ENCODE measurements at places on chromosomes 6 and 20.

- no peak for DNase-seq
Observed at GRCh38 chr20:61728786-61729770, 336.6 kb downstream of the TAF4 start.

DNA sequence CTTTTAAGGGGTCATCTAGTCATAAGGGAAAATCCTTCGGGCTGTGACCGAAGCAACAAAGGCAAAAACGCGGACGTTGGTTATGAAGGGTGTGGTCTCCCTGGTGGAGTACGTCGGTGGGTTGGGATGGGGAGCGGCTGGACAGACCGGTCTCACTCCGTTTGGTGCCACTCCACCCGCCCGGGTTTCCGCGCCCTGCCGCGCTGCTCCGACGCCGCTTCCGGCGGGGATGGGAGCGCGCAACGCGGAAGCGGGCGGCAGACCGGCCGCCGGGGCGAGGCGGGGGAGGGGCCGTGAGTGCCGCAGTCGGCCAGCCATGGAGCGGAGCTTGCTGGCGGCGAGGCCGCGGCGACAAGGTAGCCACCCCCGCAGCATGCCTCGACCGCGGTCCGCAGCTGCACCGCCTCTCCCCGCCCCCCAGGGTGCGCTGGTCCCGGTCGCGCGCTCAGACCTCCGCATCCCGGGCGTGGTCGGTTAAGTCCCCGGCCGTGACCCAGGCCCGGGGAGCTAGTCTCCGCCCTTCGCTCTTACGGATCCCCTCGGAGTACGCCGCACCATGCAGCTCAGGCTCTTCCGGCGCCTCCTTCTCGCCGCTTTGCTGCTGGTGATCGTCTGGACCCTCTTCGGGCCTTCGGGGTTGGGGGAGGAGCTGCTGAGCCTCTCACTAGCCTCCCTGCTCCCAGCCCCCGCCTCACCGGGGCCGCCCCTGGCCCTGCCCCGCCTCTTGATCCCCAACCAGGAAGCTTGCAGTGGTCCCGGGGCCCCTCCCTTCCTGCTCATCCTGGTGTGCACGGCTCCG is at the start of gene B3GALT4:
TSS of gene B3GALT4 (plus strand) at position 260 of the 799 bp plus-strand sequence. CDS start at position 557, 297 bp downstream.
- DNase-seq, result peak; percentile 76

GRCh38 chr6:144053601-144054000 is 41.8 kb downstream of the SF3B5 start:
- no peak for DNase-seq

- no peak for DNase-seq
Observed at GRCh38 chr20:33701629-33702450, 15.7 kb upstream of the E2F1 start.

DNA sequence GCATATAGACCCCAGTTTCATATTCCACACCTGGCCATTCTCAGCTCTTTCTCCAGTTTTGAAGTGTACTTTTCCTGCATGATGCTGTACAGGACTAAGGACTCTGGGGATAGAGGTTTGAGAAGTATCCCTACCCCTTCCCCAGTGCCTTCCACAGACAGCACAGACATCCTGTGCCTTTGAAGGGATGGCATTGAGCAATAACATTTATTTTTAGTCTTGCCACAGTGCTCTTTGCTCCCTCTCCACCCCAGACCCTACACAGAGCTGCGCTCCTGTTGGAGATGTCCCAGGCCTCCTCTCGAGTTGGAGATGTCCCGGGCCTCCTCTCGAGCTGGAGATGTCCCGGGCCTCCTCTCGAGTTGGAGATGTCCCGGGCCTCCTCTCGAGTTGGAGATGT is 275.8 kb downstream of the FARS2 start:
- DNase-seq, result no peak

- DNase-seq, result no peak
Observed at GRCh38 chr6:5036269-5036668, 32.4 kb upstream of the RPP40 start.

DNA sequence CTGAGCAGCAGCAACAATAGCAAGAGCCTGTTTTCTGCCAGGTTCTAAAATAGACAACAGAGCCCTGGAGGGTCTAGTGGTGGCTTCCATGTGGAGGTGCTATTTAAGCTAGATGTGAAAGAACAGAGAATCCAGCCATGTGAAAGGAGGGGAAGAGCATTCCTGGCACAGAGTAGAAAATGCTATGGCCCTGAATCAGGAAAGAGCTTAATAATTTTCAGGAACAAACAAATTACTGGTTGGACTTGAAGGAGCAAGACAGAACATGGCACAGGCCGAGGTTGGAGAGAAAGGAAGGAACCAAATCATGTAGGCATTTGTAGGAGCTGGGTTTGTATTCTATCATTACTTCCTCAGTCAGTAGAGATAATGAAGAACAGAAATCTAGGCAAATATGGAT is 98.3 kb downstream of the AIG1 start:
- no peak for DNase-seq

DNA sequence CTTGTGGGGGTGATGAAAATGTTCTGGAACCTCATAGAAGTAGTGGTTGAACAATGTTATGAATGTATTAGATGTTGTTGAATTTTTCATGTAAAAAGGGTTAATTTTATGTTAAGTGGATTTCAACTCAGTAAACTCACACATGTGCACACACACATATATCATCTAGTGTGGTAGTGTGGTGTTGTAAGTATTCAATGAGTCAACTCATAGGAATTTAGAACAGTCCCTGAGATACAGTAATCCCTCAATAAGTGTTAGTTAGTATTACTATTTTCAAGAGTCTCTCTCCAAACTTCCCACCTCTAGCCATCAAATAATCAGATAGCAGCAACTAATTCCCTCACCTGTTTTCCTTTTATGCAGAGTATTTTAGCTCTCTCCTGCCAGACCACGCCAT is 563.1 kb upstream of the JARID2 start:
- DNase-seq, result no peak

DNA sequence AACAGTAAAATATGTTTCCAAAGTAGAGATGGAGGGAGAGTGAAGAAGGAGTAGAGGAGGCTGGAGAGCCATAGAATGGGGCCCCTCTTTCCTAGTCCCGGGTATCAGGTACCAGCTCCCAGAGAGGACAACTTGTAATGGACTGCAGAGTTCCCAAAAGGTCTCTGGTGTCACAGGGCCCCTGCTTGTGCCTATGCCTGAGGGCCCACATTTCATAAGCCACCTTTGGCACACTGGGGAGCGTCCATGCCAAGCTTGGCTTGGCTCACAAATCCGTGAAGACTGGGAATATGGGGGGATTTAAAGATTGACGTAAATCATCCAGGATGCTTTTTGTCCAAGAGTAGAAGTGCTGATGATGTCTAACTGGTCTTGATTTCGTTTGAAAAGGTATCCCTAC is 16.4 kb upstream of the SLC22A3 start:
- DNase-seq, result no peak

GRCh38 chr6:134951494-134952263 is 1.8 kb upstream of the ALDH8A1 start:
- DNase-seq, result no peak

DNA sequence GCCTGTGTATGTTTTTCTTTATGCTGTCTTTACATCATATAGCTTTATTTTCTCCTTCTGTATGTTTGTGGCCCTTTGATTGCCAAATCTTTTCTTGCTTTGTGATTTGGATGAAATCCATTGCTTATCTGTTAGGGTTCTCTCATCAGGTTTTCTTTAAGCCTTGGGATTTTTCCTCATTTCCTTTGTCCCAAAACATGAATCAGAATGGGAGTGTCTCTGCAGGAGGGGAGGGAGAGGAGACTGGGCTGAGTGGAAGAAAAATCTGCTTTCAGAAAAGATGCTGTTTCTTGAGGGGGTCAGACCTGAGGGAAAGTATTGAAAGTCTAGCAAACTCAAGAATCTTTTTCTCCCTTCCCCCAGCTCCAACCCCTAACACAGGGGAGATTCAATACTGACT is 758.0 kb upstream of the MMS22L start:
- DNase-seq, result no peak

DNA sequence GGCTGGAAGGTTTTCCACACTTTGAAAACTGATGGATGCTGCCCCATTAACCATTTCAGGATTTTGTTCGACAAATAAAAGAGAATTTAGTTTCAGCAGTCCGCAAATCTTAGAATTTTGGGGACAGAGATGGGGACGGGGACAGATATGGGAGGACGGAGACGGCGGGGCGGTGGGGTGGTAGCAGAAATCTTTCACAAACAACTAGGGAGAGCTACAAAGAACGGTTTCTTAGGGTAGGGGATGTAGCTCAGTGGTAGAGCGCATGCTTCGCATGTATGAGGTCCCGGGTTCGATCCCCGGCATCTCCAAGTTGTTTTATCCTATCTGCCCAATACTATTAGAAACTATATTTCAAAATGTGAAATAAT is 15.1 kb downstream of the HMGN4 start:
- peak; percentile 41 for DNase-seq

GRCh38 chr6:163151212-163151611 is 263.3 kb upstream of the QKI start:
- DNase-seq, result no peak

- DNase-seq, result no peak
Observed at GRCh38 chr6:37399795-37400490, 33.1 kb upstream of the CMTR1 start.

DNA sequence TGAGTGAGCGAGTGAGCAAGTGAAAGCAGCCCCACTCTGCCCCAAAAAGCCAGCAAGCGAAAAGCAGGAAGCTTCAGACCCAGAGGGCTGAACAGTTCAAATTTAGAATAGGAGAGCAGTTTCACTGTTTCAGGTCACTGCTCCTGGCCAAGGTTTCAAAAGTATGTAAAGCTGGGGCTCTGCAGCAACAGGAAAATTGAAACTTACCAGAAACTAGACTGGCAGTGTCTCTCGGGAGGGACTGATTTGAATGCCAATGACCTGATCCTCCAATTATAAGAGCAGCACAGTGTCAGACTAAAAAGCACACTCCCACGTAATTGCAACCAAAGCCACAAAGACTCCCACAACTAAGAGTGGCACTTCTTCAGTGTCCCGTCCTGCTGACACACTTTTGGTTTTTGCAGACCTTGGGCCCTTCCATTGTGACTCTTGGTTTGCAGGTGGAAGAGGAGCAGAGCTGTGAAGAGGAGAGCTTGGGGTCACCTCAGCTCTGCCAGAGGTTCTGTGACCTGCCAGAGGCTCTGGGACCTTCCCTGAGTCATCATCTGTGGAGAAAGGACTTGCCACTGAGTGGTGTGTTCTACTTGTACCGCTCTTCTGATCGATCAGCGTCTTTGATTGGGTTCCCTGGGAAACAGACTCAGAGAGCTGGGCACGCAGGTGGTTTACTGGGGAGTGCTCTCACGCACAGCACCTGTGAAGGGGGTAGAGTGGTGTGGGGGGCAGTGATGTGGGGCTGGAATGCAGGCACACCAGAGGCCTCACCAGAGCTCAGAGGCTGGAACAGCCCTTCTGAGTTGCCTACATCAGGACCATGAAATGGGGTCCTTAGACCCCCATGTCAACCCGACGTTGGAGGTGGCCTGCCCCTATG is 52.7 kb upstream of the PTGIS start:
- no peak for DNase-seq

DNA sequence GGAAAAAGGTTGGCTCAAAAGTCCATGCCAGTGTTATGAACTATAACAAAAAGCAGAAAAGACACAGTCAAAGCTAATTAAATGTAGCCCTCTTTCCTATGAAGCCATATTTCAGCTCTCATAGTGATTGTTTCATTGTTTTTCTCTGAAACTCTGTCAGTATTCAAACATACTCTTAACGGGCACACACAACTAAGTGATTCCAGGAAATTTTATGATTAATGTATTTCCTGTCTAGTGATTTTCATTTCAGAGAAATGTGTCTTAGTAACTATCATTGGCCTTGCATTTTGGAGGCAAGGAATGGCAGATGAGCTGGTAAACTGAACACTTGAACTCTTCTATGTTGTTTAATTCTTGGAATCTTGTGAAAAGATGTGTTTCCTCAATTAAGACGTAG is 68.0 kb downstream of the CLVS2 start:
- DNase-seq, result no peak

DNA sequence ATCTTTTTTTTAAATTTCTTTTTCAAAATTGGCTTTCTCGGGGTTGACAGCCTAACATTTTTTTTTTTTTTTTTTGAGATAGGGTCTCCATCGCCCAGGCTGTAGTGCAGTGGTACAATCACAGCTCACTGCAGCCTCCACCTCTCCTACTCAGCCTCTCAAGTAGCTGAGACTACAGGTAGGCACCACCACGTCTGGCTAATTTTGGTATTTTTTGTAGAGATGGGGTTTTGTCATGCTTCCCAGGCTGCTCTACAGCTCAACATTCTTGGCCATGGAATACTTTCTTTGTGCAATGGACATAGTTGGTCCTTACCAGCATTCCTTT is 6.4 kb upstream of the CTNNBL1 start:
- DNase-seq, result no peak

DNA sequence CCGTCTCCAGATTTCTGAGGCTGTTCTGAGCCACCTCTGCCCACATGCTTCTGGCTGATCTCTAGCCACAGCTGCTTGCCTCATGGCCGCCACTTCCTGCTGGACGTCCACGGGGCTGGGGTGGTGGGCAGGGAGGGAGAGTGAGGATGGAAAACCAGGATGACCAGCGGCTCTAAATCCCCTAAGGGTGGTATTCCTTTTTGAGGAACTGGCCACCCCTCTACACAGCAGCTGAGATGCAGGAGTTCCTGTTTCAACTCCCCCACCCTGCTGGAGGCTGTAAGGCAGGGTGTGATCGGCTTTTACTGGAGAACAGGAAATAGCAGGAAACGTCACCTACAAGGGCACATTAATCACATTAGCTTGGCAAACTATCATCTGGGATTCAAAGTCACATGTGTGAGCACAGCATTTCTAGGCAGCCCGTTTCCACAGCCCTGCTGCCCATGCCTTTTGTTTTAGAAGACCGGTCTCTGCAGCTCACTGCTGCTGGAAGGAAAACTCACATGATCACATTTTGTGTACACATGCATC is 181.6 kb upstream of the ECI2 start:
- no peak for DNase-seq

- DNase-seq, result no peak
Observed at GRCh38 chr6:154359161-154359574, 2.6 kb upstream of the IPCEF1 start.

GRCh38 chr6:144131248-144131709 is 19.0 kb upstream of the STX11 start:
- DNase-seq, result no peak

DNA sequence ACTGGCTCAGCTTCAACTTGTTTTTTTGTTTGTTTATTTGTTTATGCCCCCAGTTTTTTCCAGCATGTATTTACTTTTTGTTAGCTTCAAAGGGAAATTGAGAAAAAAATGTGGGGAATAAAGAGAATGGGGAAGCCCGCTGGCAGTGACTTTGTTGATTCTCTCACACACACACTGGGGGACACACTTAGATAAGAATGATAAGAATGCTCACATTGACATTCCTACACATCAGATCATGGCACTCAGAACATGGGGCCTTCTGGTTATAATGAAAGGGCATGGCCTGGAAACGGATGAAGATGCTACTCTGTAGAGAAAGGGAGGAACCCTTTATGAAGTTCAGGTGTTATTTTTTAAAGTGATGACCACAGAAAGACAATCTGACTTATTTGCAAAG is 15.6 kb upstream of the DAAM2 start:
- no peak for DNase-seq

DNA sequence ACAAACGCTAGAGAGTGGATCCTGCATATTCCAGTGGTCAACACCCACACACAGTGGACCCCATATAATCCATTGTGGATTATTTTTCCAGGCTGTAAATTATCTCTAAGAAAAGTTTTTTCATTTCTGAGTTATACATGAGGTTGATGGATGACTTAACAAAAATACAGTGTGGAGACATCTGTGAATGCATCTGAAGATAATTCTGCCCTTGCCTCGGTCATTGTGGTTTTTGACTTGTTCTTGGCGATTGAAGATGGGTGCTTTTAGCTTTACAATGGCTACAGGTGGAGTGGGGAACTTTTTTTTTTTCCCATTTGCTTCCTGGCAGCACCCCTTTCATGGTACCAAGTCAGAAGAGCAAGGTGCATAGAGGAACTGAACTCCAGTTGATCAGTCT is 242.7 kb downstream of the MYLK4 start:
- DNase-seq, result no peak

GRCh38 chr6:112701201-112701600 is 354.1 kb downstream of the RFPL4B start:
- no peak for DNase-seq
